ENCODE measurements at places on chromosomes 4 and X.

DNA sequence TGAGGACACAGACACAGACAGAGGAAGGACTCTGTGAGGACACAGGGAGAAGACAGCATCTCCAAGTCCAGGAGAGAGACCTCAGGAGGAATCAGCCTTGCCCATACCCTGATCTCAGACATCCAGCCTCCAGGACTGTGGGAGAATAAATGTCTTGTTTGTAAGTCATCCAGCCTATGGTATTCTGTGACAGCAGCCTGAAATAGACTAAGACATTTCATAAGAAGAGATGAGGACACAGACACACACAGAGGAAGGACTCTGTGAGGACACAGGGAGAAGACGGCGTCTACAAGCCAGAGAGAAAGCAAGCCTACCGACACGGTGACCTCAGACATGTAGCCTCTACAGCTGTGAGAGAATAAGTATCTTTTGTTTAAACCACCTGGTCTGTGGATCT, 112.1 kb downstream of the DHRSX start:
- DNase-seq, result no peak

- no peak for DNase-seq
These were observed 22.6 kb downstream of the MND1 start for GRCh38 chr4:153367092-153367491.

- DNase-seq, result no peak
These were observed 241.7 kb upstream of the BMP3 start for GRCh38 chr4:80788798-80789197.

- no peak for DNase-seq
These were observed 22.0 kb downstream of the RGS12 start for GRCh38 chr4:3314706-3315260.

DNA sequence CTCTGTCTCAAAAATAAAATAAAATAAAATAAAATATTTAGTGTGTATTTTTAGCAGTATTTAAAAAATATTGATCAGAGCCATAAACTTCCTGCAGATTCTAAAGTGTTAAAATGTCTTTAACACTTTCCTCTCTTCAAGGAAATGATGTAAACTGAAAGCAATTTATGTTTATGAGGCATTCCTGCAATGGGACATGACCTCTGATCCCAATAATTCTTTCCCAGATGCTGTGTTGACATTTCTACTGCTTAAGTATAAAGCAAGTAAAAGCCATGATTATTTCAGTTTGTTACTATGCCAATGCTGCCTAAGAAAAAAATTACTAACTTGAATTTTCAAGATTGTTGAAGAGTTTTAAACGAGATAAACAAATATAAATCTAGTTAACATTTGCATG, 29.0 kb downstream of the COQ2 start:
- no peak for DNase-seq

- no peak for DNase-seq
These were observed 13.9 kb upstream of the PLAC8 start for GRCh38 chr4:83128240-83128929.

- no peak for DNase-seq
These were observed 100.6 kb downstream of the NHS start for GRCh38 chrX:17475449-17476217.

DNA sequence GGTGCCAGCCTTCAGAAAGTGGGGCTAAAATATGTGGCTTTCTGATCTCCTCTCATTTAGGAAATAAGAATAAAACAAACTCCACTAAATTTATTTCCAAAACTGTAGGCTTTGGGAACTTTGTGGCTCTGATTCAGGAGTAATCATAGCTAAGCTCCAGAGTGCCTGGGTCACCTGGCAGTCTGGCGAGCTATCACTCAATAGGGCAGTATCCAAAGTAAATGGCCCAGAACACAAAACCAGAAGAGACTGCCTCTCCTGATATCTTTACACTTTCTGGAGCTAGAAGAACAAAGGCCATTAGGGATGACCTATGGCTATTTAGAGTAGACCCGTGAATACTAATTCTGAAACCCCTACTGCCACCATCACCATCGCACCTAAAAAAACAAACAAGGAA, 17.0 kb upstream of the PPARGC1A start:
- no peak for DNase-seq

GRCh38 chr4:2696423-2696822, 59.7 kb downstream of the TNIP2 start:
- DNase-seq, result no peak

DNA sequence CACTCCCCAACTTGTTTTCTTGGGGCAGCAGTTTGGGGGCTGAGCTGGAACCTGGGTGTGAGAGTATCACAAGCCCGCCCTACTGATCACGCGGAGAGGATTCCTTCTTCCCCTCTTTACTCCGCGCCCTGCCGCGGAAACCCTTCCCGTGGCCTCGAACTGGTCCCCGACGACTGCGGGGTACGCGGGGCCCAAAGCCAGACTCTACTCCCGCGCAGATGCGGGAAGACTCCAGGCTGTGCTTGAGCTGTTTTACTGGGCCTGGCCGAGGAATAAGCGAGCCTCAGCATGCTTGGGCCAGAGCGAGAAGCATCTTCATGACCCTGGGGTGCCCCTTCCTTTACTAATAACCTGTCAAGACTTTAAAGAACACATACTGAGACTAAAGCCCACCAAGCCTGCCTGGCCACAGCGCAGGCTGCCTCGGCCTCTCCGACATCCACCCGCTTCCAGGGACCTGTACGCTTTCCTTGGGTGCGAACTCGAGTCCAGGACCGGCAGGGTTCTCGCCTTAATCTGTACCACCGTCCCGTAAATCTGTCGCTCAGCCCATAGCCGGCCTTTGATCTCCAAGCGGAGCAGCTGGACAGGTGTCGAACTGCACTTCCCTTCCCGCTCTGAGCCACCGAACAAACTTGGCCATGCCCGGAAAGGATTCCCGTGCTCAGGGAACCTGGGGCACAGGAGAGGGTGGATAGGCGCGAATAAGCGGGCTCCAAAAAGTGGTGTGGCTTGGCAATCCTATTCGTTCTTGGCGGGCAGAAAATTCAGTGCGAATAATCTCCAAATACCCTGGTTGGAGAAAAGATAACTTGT, 55.0 kb upstream of the TMEM33 start:
- DNase-seq, result no peak

- DNase-seq, result no peak
These were observed 19.1 kb downstream of the SASH3 start for GRCh38 chrX:129798888-129799287.
